ENCODE measurements at places on chromosomes 2 and 18. TPM values are rescaled to one million over a fixed set of nuclear protein-coding genes. Genes with fewer than 3 reads are reported as not detected.

The ELOA2 gene
- not detected for total RNA-seq

The CD207 gene
- not detected for total RNA-seq

The DSG1 gene
- total RNA-seq = not detected

The COL3A1 gene
- total RNA-seq = 30.4 TPM

The C2orf15 gene
- 16.0 TPM for total RNA-seq

The KDSR gene
- 38.1 TPM for total RNA-seq

The DTYMK gene
- 51.4 TPM for total RNA-seq

The MEP1B gene
- total RNA-seq = not detected

The ITGB6 gene
- 7.0 TPM for total RNA-seq

The SLC23A3 gene
- 2.8 TPM for total RNA-seq

The RGPD6 gene
- total RNA-seq = 48.2 TPM

DNA sequence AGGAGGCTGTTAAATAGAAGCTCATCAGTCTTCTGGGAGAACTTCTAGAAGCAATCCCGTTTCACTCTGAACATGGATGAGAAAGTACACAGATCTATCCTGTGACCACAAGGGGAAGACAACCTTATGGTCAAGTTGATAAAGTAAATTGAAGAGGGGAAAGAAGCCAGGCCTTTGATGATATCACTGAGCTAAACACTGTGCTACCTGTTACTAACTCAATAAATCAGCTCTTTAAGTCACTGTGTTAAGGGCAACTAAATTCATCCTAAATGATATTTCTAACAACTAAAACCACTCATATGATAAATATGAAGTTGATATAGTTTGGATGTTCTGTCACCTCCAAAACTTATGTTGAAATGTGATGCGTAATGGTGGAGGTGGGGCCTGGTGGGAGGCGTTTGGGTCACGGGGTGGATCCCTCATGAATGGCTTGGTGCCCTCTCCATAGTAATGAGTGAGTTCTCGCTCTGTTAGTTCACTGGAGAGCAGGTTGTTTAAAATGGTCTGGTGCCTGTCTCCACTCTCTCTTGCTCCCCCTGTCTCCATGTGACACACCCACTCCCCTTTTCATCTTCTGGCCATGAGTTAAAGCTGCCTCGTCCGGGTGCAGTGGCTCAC lies 23.6 kb downstream of the OLA1 start:
- no peak overlapping the region for H3K4me3 ChIP-seq
- peaks cover 20% of the 10 kb centered on the region for H3K36me3 ChIP-seq
- H3K27me3 ChIP-seq = no peaks in the 10 kb centered on the region
- H3K27ac ChIP-seq = no peak overlapping the region

DNA sequence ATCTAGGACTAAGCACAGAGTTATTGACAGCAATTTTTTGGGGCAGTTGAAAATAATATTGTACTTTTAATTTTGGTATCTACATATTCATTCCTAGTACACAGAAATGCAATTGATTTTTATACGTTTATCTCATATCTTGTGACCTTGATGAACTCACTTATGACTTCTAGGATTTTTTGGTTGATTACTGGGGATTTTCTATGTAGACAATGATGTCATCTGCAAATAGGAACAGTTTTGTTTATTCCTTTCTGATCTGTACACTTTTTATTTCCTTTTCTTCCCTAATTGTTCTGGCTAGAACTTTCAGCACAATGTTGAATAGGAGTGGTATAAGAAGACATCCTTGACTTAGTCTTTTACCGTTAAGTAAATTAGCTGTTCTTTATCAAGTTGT lies 143.5 kb upstream of the PGAP1 start:
- H3K27ac ChIP-seq = no peak overlapping the region
- peaks cover 2% of the 10 kb centered on the region for H3K36me3 ChIP-seq
- no peak for DNase-seq

DNA sequence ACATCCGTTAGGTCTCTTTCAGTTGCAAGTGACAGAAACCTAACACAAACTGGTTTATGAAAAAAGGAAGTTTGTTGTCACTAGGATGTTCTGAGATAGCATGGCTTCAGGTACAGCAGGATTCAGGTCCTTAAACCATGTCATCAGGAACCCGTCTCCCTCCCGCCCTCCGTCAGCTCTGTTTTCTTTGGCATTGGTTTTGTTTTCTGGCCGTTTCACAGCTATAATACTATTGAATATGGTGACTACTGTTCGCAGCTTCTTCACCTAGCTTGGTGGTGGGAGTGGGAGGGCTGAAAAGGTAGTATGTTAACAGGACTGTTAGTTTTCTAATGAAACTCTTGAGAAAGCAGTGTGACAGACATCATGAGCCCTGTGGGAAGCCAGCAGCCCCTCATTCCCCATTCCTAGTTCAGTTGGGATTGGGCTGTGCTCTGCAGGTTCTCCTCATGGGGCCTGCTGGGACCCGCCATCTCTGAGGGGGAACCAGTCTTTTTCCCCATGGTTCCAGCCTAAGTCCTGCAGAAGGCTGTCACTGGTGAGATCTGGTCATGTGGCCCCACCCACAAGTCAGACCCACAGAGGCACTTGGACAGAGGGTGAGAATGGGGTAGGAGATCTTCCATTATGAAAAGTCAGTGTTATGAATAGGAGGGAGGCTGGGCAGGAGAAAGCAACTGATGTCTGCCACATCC lies 12.1 kb downstream of the PTMA start:
- H3K27ac ChIP-seq = no peak overlapping the region
- H3K27me3 ChIP-seq = no peaks in the 10 kb centered on the region
- DNase-seq = no peak
- H3K36me3 ChIP-seq = no peaks in the 10 kb centered on the region

DNA sequence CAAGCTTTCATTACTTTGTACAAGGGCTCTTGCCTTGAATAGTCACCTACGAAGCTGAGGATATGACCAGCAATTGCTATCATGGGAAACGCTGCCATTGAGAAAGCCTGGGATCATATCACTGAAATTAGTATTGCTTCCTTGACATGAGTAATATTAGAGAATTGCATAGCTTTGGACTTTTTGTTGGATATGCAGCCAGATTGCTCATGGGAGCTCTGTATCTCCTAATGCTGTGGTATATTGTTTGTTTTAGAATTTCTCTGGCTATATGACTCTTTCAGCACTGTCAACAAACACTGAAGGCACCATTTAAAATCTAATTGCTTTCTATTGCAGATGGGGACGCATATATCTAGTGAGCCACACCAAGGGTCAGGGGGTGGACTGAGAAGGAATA lies 80.0 kb upstream of the WDSUB1 start:
- H3K27me3 ChIP-seq = no peaks in the 10 kb centered on the region
- H3K36me3 ChIP-seq = peaks cover 48% of the 10 kb centered on the region
- no peak for DNase-seq
- H3K4me3 ChIP-seq = no peak overlapping the region
- H3K4me1 ChIP-seq = no peaks in the 10 kb centered on the region

- no peaks in the 10 kb centered on the region for H3K4me1 ChIP-seq
- H3K36me3 ChIP-seq = no peaks in the 10 kb centered on the region
- H3K27ac ChIP-seq = no peak overlapping the region
Measured at GRCh38 chr2:47945046-47945781, 38.9 kb upstream of the FBXO11 start.

GRCh38 chr2:100176925-100177324 lies 34.5 kb upstream of the AFF3 start:
- H3K27me3 ChIP-seq = peaks cover 17% of the 10 kb centered on the region
- no peak overlapping the region for H3K27ac ChIP-seq
- no peak overlapping the region for H3K4me3 ChIP-seq
- H3K4me1 ChIP-seq = peaks cover 5% of the 10 kb centered on the region
- no peaks in the 10 kb centered on the region for H3K36me3 ChIP-seq

GRCh38 chr18:3916082-3916481 lies 466.1 kb downstream of the TGIF1 start:
- H3K27ac ChIP-seq = no peak overlapping the region
- no peaks in the 10 kb centered on the region for H3K36me3 ChIP-seq
- H3K4me1 ChIP-seq = peaks cover 8% of the 10 kb centered on the region
- H3K4me3 ChIP-seq = no peak overlapping the region

GRCh38 chr2:44602446-44602845 lies 240.7 kb downstream of the CAMKMT start:
- no peaks in the 10 kb centered on the region for H3K36me3 ChIP-seq
- no peak overlapping the region for H3K4me3 ChIP-seq
- H3K4me1 ChIP-seq = no peaks in the 10 kb centered on the region
- H3K27me3 ChIP-seq = no peaks in the 10 kb centered on the region

DNA sequence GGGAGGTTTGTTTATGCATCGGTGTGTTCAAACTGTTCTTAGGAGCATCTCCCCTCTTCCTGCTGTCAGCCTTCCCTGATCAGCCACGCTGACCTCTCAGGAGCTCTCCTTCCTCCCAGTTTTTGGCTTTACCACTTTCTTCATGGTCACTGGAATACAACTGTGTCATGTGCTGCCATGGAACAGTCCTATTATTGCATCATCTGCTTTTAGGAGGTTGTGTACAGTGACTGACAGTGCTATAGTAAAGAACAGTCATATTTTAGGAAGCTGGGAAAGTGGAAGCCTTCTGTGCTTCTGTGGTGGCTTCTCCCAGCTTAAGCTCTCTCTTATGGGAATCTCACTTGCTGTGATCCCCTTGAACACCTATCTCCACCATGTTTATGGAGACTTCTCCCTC lies 165.5 kb downstream of the TPGS2 start:
- H3K4me3 ChIP-seq = no peak overlapping the region
- H3K27ac ChIP-seq = no peak overlapping the region
- H3K36me3 ChIP-seq = no peaks in the 10 kb centered on the region
- no peak for DNase-seq
- H3K27me3 ChIP-seq = peaks cover 25% of the 10 kb centered on the region

- DNase-seq = no peak
- peaks cover 58% of the 10 kb centered on the region for H3K27me3 ChIP-seq
- peaks cover 9% of the 10 kb centered on the region for H3K4me1 ChIP-seq
- no peak overlapping the region for H3K27ac ChIP-seq
Measured at GRCh38 chr2:224042191-224042696, 3.2 kb upstream of the SERPINE2 start.

- H3K36me3 ChIP-seq = no peaks in the 10 kb centered on the region
- peaks cover 20% of the 10 kb centered on the region for H3K27me3 ChIP-seq
- peaks cover 5% of the 10 kb centered on the region for H3K4me1 ChIP-seq
- no peak overlapping the region for H3K27ac ChIP-seq
Measured at GRCh38 chr2:106869512-106870275, 16.3 kb downstream of the ST6GAL2 start.

- no peak overlapping the region for H3K4me3 ChIP-seq
- no peak overlapping the region for H3K27ac ChIP-seq
- H3K36me3 ChIP-seq = no peaks in the 10 kb centered on the region
- H3K27me3 ChIP-seq = no peaks in the 10 kb centered on the region
- no peak for DNase-seq
Measured at GRCh38 chr2:158529379-158530259, 72.9 kb downstream of the PKP4 start.

- no peak overlapping the region for H3K27ac ChIP-seq
- H3K4me3 ChIP-seq = no peak overlapping the region
Measured at GRCh38 chr2:237987268-237987667, 20.5 kb downstream of the UBE2F start.

DNA sequence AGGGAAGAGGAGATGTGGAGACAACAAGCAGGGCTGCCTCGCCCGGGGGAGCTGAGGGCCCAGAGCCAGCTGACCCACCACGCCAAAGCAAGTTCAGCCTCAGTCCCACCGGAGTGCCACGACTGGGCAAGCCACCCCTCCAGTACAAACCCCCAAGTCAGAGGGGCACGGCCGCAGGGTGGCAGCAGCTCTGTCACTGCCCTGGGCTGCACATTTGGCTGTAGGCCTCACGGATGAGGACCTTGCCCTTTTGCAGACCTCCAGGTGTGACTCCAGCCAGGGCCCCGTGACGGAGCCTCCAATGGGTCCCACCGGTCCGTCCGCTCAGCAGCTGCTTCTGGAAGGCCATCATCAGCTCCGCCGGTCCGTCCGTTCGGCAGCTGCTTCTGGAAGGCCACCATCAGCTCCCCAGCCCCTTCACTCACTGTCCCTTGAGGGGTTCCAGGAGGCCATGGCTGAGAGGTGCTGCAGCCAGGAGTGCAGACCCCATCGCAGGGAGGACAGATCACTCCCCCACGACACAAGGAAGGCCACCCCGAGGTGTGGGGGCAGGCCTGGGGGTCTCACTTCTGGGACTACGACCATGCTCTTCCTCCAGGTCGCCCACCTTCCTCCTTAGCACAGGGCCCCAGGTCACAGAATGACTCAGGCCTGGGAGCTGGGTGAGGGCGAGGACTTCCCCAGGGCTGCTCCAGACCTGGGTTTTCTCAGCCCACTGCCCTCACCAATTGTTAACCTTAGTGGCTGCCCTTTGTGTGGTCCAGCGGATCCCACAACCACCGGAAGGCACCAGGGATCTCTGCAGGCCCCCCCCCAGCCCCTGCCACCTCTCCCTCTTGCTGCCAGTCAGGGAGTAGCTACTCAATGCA lies 24.6 kb upstream of the STK25 start:
- no peak overlapping the region for H3K27ac ChIP-seq
- peaks cover 6% of the 10 kb centered on the region for H3K4me1 ChIP-seq
- H3K36me3 ChIP-seq = no peaks in the 10 kb centered on the region
- DNase-seq = no peak

DNA sequence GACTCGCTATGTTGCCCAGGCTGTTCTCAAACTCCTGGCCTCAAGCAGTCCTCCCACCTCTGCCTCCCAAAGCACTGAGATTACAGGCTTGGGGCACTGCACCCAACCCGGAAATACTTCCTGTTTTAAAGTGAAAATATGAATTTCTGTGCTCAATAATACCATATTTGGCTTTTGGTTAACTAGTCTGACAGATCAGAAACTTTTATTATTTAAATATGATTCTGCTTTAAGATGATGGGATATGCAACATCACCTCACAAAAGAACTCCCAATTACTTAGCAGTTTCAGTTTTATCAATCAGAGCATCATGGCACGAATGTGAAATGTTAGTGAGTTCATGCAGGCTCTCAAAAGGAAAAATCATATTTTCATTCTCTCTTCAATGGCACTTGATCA lies 120.6 kb downstream of the PTRHD1 start:
- DNase-seq = no peak
- no peak overlapping the region for H3K4me3 ChIP-seq
- H3K4me1 ChIP-seq = no peaks in the 10 kb centered on the region
- peak overlapping the region; percentile 20 for H3K27ac ChIP-seq
- H3K27me3 ChIP-seq = no peaks in the 10 kb centered on the region

GRCh38 chr2:95323347-95324155 lies 26.4 kb downstream of the KCNIP3 start:
- peaks cover 15% of the 10 kb centered on the region for H3K27me3 ChIP-seq
- H3K27ac ChIP-seq = no peak overlapping the region
- H3K36me3 ChIP-seq = no peaks in the 10 kb centered on the region
- H3K4me1 ChIP-seq = no peaks in the 10 kb centered on the region
- H3K4me3 ChIP-seq = no peak overlapping the region

DNA sequence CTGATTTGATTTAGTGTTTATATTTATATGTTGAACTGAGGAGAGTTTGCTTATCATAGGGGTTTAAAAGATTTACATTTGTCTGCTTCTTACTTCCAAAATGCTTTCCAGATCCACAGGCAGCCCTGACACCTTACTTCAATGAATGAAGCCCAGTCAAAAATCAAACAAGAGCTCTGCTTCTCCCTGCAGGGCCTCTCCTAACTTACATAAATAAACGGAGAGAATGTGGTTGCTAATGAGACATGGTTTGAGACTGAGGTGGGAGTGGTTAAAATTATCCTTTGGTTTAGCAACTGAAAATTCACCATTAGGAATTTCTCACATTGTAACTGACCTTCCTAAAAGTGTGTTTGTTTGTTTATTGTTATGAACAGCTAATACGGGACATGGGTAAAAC lies 612.3 kb upstream of the FANCL start:
- H3K4me3 ChIP-seq = no peak overlapping the region
- H3K4me1 ChIP-seq = peaks cover 2% of the 10 kb centered on the region
- H3K27me3 ChIP-seq = no peaks in the 10 kb centered on the region
- DNase-seq = no peak
- no peak overlapping the region for H3K27ac ChIP-seq

- DNase-seq = no peak
- H3K4me1 ChIP-seq = no peaks in the 10 kb centered on the region
- no peaks in the 10 kb centered on the region for H3K27me3 ChIP-seq
- no peak overlapping the region for H3K4me3 ChIP-seq
- H3K36me3 ChIP-seq = no peaks in the 10 kb centered on the region
Measured at GRCh38 chr2:62176801-62177200, 19.1 kb upstream of the B3GNT2 start.
